ENCODE measurements at places on chromosomes 4 and X. TPM values are rescaled to one million over a fixed set of nuclear protein-coding genes. Genes with fewer than 3 reads are reported as not detected.

GRCh38 chrX:153539171-153539978, 21.9 kb downstream of the ATP2B3 start:
- H3K36me3 ChIP-seq = no peaks in the 10 kb centered on the region
- H3K4me3 ChIP-seq = no peak overlapping the region
- DNase-seq = peak; percentile 41
- H3K4me1 ChIP-seq = no peaks in the 10 kb centered on the region

GRCh38 chr4:7286170-7286569, 93.8 kb downstream of the SORCS2 start:
- no peak for DNase-seq
- H3K27me3 ChIP-seq = no peaks in the 10 kb centered on the region
- no peak overlapping the region for H3K4me3 ChIP-seq
- H3K27ac ChIP-seq = no peak overlapping the region
- H3K36me3 ChIP-seq = no peaks in the 10 kb centered on the region
- H3K4me1 ChIP-seq = no peaks in the 10 kb centered on the region

DNA sequence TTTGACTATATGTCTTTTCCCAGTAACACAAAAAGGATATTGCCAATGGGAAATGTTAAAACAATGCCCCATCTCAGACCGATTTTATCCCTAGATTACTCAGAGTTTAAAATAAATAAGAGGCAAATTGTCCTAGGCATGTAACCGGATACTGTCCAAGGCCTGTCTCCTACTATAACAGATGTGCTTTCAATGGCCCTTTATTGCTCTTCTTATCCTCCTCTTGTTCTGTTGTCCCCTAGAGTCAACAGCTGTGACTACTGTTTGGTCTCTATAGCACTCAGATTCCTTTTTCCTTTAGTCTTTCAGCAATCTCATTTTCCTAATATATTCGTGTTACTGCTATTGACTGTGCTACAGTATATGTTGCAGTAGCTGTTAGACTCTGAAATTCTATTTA, 66.8 kb upstream of the PLS3 start:
- DNase-seq = no peak
- peaks cover 22% of the 10 kb centered on the region for H3K27me3 ChIP-seq
- no peak overlapping the region for H3K4me3 ChIP-seq
- H3K27ac ChIP-seq = no peak overlapping the region
- no peaks in the 10 kb centered on the region for H3K4me1 ChIP-seq

DNA sequence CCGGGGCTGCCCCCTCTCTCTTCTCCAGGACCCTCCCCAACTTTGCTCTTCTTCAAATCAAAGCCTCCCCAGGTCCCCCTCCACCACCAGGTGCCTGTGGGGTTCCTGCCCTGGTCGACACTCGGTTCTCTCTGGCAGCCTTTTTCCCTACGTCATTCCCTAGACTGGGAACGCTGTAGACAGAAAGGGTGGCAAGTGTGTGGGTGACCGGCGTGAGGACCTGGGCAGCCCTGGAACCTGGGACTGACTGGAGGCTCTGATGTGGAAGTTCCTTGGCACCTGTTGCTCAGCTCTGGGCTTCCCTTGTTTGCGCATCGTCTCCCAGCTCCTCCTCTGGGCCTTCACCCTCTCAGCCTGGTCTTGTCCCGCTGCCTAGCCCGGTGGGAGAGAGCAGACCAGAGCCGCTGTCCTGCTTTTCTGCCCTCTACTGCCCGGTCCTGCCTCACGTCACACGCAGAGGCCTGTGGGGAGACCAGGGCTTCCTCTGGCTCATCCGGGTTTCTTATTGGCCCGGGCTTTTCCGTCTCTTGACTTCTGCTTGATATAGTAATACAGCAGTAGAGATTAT, 1.3 kb downstream of the TACC3 start:
- H3K27me3 ChIP-seq = no peaks in the 10 kb centered on the region
- H3K4me1 ChIP-seq = peaks cover 17% of the 10 kb centered on the region
- no peak for DNase-seq

DNA sequence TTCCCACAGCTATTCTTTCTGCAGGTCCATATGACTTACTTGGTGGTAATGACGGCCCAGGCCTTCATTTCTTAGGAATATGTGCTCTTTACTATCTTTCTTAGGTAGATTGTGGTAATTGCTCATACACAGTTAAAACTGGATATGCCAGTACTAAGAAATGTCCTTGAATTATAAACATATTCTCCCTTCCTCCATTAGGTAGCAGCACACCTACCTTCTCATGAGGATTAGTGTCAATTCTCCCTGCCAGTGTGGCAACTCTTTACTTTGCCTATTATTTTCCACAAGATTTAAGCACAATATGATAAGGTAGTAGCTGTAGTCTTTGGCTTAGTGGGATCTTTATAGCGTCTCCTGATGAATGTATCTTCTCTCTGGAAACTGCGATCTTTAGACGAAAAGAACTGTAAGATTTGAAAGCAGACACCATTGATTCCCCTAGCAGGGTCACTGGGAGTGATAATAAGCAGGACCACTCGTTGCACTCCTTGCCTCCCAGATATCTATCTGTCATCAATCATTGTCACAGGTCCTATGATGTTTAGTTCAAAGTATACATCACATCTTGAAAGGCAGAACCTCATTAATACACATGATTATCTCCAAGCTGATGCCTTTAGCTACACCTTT, 1240.7 kb downstream of the C4orf33 start:
- no peak overlapping the region for H3K27ac ChIP-seq
- no peaks in the 10 kb centered on the region for H3K27me3 ChIP-seq
- no peaks in the 10 kb centered on the region for H3K4me1 ChIP-seq
- H3K4me3 ChIP-seq = no peak overlapping the region
- DNase-seq = peak; percentile 12

DNA sequence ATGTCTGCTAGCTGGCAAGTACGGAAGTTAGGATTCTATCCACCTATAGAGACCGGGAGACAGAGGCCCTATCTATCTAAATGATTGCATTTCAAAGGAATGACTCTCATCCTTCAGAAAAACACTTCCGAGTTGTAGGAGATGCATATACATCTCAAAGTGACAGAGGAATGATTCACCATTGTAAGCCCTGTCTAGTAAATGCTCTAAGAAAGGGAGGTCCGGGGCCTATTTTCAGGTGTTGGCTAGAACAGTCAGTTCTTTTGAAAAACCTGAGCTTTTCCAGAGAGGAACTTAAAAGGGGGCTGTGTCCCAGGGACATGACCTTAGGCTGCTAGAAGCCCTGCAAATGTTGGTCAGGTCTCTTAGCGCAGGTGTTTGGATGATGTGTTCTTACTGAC, 262.9 kb upstream of the IL1RAPL1 start:
- no peak overlapping the region for H3K4me3 ChIP-seq
- H3K4me1 ChIP-seq = no peaks in the 10 kb centered on the region
- H3K27me3 ChIP-seq = peaks cover 2% of the 10 kb centered on the region
- H3K36me3 ChIP-seq = no peaks in the 10 kb centered on the region
- no peak for DNase-seq

DNA sequence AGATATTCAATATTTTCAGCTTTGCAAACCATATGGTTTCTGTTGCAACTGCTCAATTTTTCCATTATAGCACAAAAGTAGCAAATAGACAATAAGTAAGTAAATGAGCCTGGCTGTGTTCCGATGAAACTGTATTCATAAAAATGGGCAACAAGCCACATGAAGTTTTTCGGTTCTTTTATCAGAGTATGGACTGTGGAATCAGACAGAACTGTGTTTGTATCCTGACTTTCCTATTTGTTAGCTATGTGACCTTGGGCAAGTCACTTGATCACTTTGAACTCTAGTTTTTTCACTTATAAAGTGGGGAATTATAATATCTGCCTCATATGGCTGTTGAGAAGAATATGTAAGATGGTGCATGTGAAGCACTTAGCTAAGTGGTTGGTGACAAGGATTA, 23.4 kb upstream of the ADGRA3 start:
- H3K27me3 ChIP-seq = no peaks in the 10 kb centered on the region
- H3K4me3 ChIP-seq = no peak overlapping the region
- no peaks in the 10 kb centered on the region for H3K4me1 ChIP-seq
- no peak for DNase-seq
- no peaks in the 10 kb centered on the region for H3K36me3 ChIP-seq

DNA sequence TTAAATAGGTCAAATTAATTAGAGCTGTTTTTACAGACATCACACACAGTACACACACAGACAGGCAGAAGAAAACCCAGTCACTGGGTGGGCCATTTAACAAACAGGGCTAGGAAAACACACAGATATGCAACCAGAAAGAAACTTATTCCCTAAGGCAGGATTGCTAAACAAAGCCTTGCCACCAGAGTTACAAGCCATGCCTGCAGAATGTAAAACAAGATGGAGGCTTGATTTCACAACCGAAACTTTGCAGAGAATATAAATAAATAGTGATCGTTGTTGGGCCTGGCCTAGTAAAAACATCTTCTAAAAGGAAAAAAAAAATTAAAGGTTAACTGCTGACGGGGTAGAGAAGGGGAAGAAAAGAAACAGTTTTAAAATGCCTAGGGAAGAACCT, 212.3 kb downstream of the NAP1L3 start:
- no peaks in the 10 kb centered on the region for H3K36me3 ChIP-seq
- H3K4me1 ChIP-seq = no peaks in the 10 kb centered on the region
- no peak overlapping the region for H3K4me3 ChIP-seq
- no peak for DNase-seq
- H3K27me3 ChIP-seq = peaks cover 5% of the 10 kb centered on the region

DNA sequence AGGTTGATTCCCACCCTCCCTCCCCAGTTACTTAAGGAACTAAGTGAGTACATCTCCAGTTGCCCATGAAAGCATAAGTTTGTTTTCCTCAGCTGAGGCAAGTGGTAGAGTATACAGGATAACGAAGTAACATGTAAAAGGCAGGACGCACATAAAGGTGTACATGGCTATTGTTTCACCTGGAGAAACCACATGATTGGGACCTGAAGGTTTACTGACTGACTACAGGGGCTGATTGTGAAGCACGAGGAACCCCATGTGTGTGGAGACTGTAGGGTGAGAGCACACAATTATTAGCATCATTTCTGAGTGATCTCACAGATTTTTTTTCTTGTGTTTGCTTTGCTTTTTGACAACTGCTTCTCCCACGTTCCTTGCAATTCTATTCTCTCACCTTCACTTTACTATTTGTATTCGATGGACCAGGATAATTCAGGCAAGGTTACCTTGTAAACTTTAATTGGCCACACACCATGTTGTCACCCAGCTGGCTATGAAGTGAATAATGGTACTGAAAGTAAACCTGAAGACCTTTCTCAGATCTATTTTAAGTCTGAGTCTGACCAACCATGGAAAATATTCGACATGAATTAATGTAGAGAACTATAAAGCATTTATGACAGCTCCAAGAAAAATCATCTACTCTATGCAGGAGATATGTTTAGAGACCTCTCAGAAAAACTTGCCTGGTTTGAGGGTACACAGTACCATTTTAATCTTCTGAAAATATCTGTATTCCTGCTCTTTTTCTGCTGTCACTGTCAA, 102.5 kb upstream of the MYOZ2 start:
- DNase-seq = no peak
- H3K4me3 ChIP-seq = no peak overlapping the region
- H3K4me1 ChIP-seq = peaks cover 11% of the 10 kb centered on the region
- H3K27ac ChIP-seq = peak overlapping the region; percentile 21
- no peaks in the 10 kb centered on the region for H3K27me3 ChIP-seq

DNA sequence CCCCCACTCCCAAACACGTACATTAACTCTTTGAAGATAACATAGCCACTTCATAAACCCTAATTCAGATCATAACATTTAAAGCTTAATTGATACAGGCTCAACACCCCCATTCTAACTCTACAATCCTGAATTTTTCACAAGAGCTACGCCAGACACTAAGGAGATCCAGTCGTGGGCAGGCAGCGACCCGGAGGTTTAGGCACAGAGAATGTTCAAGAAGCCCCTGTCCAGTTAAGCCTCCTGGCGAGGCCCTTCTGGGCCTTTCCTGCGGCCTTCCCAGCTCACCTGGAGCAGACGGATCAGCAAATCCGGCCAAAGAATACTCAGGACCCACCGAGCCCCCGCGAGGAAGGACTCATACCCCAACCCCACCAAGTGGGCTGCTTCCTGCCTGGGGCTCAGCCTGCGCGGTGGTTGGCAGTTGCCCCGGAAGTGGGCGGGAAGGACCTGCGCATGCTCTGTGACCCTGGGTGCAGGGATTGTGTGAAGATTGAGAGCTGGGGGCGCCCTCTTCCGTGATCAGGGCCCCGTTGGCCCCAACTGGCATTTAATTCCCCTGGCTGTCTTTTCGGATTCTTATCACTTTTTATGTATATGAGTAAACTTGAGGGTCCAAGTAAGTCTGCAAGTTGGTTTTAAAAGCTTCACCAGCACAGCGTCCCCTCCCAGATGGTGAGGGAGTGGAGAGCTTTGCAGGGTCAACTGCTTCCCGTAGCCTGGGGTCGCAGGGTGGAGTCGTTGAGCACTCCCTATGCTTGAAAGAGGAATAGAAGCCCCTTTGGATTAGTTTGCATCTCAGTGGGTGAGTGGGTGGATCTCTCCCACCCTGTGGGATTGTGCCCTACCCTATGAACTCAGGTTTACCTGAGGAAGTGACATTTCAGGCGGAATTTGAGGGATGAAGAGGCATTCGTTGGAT, at the start of gene TRIM61:
TSS of gene TRIM61 (minus strand) at position 415 of the 922 bp plus-strand sequence. CDS start 7,655 bp downstream, outside the sequence.
- H3K4me3 ChIP-seq = peak within 1 kb of the TSS; percentile 59
- H3K36me3 ChIP-seq = no peaks in the 10 kb centered on the region
- no peaks in the 10 kb centered on the region for H3K4me1 ChIP-seq
- peaks cover 3% of the 10 kb centered on the region for H3K27me3 ChIP-seq
- peak within 1 kb of the TSS; percentile 4 for H3K27ac ChIP-seq

DNA sequence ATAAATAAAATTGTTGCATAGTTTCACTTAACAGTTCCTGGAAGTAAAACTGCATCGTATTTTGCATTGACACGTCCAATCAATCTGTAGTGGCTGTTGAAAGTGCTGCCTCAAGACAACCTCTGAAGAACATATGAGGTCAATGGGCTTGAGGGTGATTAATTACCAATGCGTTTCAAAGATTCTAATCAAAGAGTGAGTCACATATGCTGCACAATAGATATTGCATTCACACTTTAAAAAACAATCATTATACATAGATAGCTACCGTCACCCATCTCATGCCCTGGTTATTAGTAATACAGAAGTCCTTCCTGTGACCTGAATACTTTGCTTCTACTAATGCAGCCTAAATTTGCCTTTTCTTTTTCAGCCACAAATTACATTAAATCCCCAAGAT, 743.3 kb upstream of the SLIT2 start:
- no peaks in the 10 kb centered on the region for H3K36me3 ChIP-seq
- H3K4me3 ChIP-seq = no peak overlapping the region
- H3K27ac ChIP-seq = no peak overlapping the region

CENPVL2 gene
- polyA plus RNA-seq = not detected

KDR gene
- 8.4 TPM for polyA plus RNA-seq

SLC6A14 gene
- 103 TPM for polyA plus RNA-seq

GRPR gene
- not detected for polyA plus RNA-seq

EREG gene
- polyA plus RNA-seq = 0.14 TPM

Measured in lung (tissue), 17 donors.